ENCODE measurements at places on chromosomes 11 and 22. TPM values are rescaled to one million over a fixed set of nuclear protein-coding genes. Genes with fewer than 3 reads are reported as not detected.

CLTCL1 gene
- 7.7 TPM for total RNA-seq

GRCh38 chr11:65051398-65051858 lies 6.9 kb downstream of the NAALADL1 start:
- DNase-seq: no peak

CFAP300 gene
- 6.4 TPM for total RNA-seq

DNA sequence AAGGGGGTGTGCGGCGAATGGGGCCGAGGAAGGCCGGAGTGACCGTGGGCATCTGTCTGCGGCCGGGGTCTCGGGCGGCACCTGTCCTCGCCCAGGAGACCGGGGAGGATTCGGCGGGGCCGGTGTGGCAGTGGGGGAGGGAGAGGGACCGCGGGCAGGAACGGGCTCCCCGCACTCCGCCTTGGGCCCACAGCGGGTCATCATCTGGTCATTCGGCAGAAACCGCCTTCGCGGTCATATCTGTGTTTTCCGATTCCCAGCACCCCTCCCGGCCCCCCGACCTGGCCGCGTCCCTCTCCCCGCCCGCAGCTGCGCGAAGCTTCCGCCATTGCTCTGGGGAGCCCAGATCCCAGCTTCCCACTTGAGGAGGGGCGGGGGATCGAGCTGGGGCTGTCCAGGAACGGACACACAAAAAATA lies 824 bp upstream of the CBX6 start:
- DNase-seq: peak; percentile 58

RBMXL2 gene
- total RNA-seq: 0.20 TPM

DNA sequence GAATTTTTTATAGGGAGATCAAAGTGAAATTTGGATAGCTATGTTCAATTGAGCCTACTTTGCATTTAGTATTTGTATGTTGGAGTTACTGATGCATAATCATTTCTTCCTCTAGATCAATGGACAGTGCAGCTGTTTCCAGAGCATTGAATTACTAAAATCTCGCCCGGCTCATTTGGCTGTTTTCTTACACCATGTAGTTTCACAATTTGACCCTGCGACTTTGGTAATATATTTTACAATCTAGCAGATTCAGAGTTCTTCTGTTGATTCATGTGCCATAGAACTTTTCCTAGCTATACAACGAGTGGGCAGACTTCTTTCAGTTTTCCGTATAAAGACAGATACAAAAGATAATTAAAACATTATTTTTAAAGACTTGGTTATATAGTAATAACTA lies 70.0 kb upstream of the GRIK4 start:
- no peak for DNase-seq

DNA sequence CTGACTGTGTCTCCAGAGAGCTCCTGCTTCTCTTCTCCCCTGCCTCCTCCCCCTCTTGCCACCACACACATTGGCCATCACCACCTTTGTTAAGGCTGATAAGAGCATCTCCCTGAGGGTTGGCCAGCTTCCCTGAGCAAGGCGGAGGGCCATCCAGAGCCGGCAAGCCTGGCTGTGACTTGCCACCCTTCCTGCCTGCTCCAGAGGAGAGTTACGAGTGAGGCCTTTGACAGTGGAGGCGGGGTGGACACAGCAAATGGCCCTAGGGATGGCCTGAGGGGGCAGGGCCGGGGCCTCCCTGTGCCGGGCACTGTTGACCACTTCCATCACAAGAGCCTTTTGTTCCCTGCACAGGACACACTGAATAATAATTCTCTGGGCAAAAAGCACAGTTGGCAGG lies 5.4 kb downstream of the FREY1 start:
- DNase-seq: peak; percentile 41

DNA sequence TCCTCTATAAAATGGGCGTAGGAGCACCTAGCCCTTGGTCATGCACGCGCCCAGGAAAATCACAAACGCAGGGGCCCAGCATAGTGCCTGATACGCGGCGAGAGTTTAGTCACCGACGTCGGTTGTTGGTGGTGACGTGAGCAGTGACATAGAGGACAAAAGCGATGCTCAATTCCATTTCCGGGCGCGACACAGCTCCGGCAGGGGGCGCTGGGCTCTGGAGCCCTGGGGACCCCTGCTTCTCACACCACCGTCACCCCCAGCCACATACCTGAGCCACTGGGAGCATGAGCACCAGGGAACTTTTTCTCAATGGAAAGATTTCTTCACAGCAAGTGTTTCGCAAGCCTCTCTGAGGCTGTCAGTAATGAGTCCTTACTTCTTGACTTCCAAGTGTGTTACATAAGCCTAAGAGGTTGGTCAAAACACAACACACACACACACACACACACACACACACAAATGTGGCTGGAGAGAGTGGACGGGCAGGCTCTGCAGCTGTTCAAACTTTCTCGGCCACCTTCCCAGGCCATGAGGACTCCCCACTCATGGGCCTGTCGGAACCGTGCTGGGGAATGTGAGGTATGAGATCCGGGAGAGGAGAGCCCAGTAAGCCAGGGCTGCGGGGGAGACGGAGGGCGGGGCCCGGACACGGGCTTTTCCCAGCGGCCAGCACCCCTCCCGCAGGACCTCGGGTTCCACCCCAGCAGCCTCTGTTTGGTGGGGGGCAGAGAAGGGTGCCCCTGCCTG lies 36.9 kb upstream of the LINC01488 start:
- DNase-seq: peak; percentile 53

- no peak for DNase-seq
These were observed 6.6 kb upstream of the PLEKHA7 start for GRCh38 chr11:17020831-17021230.

- peak; percentile 79 for DNase-seq
These were observed 9.0 kb downstream of the SYN3 start for GRCh38 chr22:33049119-33049729.

DNA sequence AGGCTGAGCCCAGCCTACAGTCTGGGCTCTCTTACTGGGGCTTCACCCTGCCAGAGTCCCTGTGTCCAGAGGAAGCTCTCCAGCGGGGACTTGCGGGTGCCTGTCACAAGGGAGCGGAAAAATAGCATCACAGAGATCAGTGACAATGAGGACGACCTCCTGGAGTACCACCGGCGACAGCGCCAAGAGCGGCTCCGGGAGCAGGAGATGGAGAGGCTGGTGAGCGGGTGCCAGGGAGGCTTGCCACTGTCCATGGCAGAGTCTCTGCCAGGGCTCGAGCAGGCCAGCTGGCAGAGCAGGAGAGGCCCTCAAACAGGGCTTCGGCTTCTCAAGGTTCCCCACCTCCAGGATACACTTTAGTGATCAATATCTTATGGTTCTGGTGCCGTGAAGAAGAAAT lies 21.0 kb downstream of the PHLDB1 start:
- DNase-seq: no peak

GRCh38 chr11:32374261-32374711 lies 61.1 kb downstream of the WT1 start:
- peak; percentile 25 for DNase-seq

ZNHIT2 gene
- 8.0 TPM for total RNA-seq

All from neural crest cell (in vitro differentiated cells).